Left cardiac atrium (tissue), 4 donors: ENCODE measurements at places on chromosomes 6 and 20. TPM values are rescaled to one million over a fixed set of nuclear protein-coding genes. Genes with fewer than 3 reads are reported as not detected.
A peak's percentile ranks its signal among the peaks of the same experiment; 100 is the strongest.

DNA sequence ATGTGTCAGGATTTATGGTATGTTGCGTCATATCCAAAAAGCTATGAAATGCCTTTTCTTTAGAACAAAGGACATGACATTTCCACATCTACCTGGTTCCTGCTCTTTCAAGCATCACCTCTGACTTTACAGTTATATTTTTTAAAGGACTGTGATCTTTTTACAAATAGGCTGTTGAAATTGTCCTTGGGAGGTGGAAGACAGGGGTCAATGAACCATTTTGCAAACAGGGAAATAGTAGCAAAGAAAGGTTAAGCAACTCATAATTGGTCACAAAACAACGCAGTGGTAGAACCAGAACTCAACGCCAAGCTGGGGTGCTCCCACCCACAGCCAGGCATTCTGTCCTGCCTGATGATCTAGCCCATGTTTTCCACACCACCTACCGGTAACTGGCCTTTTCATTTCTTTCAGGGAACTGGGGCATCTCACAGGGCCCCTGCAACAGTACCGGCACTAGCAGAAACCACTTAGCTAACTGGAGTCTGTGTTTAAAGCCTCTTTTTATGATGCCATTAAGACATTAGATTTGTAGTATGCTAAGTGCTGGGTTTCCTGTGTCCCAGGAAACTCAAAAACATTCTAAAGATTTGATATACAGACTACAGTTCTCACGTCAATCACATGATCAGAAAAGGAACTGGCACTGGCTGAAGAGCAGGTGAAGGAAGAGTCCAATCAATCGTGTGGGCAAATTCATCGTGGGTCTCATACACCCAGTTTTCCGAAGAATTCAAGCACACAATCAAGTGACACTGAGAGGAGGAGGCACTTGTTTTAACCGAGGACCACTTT is 13.9 kb downstream of the ZNF217 start:
- peak; percentile 21 for DNase-seq

- DNase-seq = no peak
Observed at GRCh38 chr6:14765721-14766390, 480.0 kb upstream of the JARID2 start.

DNA sequence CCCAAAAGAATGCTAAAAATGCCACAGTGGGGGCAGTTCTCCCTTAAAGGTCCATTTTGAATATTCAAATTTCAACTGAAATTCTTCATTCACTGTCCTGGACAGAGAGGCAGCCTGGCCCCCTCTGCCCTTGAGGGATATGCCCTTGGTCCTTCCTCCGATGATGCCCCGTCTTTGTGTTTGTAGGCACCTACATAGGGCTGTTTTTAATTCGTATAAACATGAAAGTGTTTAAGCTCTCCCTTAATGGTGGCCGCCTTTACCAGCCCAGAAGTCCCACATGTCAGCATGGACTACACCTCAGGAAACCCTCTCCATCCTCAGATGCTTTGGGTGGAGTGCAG is 70.2 kb downstream of the SSR1 start:
- DNase-seq = no peak

GRCh38 chr6:39422238-39422637 is 99.7 kb upstream of the KCNK16 start:
- DNase-seq = peak; percentile 73

VIP gene
- not detected for total RNA-seq

GRCh38 chr6:56655996-56656395 is 13.3 kb upstream of the DST start:
- no peak for DNase-seq
